Stromal cell of bone marrow (primary cell): ENCODE measurements at places on chromosomes 4 and X.

- no peak for DNase-seq
Observed at GRCh38 chrX:55033429-55033828, 2.7 kb upstream of the ALAS2 start.

DNA sequence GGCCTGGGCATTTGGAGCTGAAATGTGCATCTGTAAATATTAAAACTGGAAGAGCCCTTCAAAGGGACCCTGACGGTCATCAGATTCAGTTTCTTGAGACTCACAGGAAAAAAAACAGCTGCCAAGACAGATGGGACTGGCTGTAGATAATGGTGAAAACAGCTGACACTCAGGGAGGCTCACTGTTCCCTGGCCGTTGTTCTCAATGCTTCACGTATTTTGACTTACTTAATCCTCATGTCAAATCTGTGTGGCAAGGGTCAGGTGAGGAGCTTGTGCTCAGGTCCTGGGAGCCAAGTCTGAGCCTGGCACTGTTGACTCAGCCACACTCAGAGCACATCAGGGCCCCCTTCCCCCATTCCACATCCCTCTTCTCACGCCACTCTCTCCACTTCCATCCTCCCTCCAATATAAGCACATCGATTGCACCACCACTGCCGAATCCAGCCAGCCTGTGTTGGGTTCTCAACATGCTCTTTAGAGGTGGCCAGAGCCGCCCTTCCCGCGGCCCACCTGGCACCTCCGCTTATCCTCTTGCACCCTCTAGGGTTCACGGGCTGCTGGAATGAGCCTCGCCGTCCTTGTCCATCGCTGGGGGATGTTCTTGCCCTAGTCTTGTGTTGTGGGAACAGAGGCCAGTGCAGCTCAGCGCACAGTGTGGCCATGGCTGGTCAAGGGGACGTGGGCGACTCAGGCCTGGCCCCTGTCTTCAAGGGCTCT is 40.1 kb downstream of the EVC start:
- DNase-seq, result no peak

- DNase-seq, result no peak
Observed at GRCh38 chrX:84187533-84188319, at the start of gene RPS6KA6. Gene RPS6KA6 (minus strand): TSS chrX:84188199. CDS start chrX:84187899, 300 bp downstream.

DNA sequence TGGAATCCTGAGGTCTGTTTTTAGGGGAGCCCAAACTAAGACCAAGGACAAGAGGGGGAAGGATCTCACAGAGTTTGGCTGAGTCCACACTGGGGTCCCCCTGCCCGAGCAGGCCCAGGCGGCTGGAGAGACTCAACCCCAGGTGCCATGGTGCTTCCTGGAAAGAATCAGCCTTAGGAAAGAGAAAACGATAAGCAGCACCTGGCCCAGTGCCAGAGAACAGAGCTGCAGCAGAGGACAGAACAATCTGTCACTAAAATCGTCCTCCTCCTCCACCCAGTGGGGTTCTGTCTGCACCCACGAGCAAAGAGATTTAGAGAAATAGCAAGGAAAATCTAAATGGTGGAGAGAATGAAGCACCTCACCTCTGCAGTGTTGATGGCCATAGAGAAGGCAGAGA is 470.5 kb downstream of the BCOR start:
- DNase-seq, result no peak

GRCh38 chr4:6076391-6076790 is 58.2 kb upstream of the C4orf50 start:
- DNase-seq, result no peak
